Activated CD4-positive, alpha-beta T cell treated with anti-CD3 and anti-CD28 coated beads for 36 hours (primary cell): ENCODE measurements at places on chromosomes 6 and 20.

- DNase-seq, result no peak
Measured at GRCh38 chr20:47680804-47681529, 104.3 kb downstream of the SULF2 start.

DNA sequence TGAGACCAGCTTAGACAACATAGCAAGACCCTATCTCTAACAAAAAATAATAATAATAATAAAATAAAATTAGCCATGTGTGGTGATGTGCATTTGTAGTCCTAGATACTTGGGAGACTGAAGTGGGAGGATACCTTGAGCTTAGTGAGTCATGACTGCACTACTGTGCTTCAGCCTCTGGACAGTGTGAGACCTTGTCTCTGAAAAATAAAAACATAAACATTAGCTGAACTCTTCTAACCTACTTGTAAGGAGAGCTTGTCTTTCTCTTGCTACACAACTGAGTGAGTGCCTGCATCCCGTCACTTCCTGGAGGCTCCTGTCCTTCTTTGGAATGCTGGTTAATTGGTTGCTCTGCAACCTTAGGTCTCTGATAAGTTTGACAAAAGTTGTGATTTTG is 5.1 kb upstream of the DBNDD2 start:
- no peak for DNase-seq

GRCh38 chr6:169240125-169240524 is 13.5 kb downstream of the THBS2 start:
- no peak for DNase-seq

- no peak for DNase-seq
Measured at GRCh38 chr20:34951252-34951651, 4.4 kb downstream of the GSS start.

GRCh38 chr20:59125836-59126235 is 37.8 kb upstream of the ZNF831 start:
- DNase-seq, result no peak

DNA sequence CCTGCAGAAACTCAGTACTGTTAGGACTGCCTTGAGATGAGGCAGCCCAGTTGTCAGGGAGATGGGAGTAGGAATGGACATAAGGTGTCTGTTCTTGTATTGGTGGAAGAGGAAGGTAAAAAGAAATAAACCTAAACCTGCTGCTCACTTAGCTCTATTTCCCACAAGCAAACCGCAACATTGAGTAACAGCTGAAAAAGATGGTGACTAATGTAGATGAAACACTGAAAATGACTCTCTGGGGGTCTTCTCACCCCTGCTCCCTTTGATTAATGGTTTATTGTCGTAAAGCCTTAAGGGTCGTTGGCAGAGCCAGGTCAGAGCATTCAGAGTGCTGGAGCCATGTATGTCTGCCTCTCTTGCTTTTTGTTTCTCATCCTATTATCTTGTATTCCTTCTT is 87.5 kb downstream of the FOXO3 start:
- no peak for DNase-seq

DNA sequence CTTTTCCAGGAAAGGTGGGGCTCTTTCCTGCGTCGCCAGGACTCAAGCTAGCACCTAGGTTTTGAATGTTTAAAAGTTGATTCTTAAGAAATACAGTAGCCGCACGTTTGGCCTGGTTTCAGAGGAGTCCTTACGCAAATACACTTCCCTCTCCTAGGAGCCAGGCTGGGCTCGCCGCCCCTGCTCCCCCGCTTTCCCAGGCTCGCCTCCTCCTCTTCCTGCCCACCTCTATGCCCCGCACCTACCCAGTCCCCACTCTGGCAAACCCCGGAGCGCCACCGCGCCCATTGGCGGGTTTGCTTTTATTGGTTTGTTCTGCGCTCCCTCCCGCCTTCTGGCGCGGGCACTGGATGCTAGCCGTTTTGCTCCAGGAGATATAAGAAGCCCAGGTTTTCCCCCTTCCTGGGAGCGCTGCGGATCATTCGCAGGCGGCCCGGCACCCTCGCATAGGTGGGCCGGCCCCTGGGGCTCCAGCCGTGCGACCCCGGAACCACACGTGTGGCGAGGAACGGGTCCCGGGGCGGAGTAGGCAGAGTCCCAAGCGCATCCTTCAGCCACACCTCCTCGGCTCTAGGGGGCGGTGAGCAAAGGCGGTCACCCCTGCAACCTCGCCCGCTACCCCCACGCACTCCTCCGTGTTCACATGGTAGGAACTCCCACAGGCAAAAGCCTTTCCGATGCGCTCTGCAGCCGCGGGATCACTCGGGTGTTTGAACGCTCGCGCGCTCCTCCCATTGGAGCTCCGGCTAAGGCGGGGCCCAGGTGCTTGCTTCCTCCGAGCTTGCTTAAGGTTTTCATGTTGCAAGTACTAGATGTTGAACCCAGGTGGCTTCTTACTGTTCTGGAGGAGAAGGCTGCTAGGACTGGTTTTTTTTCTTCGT is 119.0 kb downstream of the RTN4IP1 start:
- peak; percentile 83 for DNase-seq

GRCh38 chr6:13427801-13428582 is 59.4 kb downstream of the GFOD1 start:
- peak; percentile 90 for DNase-seq

- DNase-seq, result no peak
Measured at GRCh38 chr20:40941133-40941610, 87.5 kb upstream of the TOP1 start.
